Cardiac fibroblast (primary cell): ENCODE measurements at places on chromosomes 7 and 10.

GRCh38 chr10:7941576-7941975 lies 112.9 kb upstream of the GATA3 start:
- no peak for DNase-seq

DNA sequence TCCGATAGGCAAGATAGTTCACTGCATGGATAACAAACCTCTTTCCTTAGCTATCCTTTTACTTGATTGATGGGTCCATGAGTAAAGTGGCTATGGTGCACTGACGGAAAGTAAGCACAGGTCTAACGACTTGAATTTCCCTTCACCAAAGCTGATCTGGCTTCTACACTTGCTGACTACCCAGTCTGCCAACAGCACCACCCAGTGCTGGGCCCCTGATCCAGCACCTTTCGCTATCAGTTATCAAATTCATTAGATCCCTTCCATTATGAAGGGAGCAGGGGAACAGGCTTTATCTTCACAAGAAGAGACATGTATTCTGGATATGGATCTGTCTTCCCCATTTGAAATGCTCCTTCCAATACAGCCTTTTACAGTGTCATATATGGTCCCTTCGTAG lies 855.9 kb downstream of the GRID1 start:
- DNase-seq = no peak

DNA sequence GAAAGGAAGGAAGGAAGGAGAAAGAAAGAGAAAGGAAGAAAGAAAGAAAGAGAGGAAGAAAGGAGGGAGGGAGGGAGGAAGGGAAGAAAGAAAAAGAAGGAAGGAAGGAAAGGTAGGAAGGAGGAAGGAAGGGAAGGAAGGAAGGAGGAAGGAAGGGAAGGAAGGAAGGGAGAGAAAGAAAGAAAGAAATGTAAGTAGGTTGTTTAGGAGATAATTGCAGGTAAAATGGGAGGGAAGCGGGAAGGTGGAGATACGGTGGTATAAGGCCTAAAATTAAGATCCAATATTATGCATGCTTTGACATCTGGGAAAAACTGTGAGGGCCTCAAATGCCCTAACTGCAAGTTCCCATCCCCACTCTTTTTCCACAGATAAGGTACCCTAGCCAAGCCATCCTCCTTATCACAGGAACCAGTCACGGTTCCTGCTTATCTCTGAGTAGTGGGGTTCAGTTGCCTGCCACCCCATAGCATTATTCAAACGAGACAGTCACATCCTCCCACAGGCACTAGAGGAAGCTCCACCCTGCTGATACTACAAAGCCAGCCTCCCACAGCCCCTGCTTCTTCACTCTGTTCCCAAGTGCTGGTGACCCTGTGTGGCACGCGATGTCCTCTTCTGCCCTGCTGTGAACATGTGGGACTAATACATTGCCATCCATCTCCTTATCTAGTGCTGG lies 28.7 kb downstream of the ST8SIA6 start:
- no peak for DNase-seq

DNA sequence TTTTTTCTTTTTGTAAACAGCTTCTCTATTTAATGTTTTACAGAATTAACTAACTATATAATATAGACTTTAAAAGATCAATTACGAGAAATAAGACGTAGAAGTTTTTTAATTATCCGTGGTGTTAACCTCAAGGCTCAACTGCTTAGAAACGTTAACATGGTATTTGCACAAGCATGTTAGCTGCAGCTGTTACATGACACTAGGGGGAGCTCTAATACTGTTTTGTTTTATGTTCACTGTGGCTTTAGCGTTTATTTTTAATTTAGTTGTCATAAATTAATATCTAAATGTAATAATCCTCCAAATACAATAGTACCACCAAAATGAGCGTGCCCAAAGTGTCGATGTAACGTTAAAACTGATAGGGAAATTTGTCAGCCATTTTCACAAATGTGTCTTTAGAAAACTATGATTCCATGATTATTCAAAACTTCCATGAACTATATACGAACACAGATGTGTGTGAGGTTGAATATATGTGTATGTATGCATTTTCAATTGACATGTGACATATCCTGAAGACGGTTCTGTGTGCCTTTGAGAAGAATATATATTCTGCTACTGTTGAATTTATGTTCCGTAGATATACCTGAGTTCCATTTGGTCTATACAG lies 828.8 kb upstream of the MBL2 start:
- peak; percentile 56 for DNase-seq

GRCh38 chr7:105261689-105262088 lies 127.0 kb downstream of the SRPK2 start:
- no peak for DNase-seq

DNA sequence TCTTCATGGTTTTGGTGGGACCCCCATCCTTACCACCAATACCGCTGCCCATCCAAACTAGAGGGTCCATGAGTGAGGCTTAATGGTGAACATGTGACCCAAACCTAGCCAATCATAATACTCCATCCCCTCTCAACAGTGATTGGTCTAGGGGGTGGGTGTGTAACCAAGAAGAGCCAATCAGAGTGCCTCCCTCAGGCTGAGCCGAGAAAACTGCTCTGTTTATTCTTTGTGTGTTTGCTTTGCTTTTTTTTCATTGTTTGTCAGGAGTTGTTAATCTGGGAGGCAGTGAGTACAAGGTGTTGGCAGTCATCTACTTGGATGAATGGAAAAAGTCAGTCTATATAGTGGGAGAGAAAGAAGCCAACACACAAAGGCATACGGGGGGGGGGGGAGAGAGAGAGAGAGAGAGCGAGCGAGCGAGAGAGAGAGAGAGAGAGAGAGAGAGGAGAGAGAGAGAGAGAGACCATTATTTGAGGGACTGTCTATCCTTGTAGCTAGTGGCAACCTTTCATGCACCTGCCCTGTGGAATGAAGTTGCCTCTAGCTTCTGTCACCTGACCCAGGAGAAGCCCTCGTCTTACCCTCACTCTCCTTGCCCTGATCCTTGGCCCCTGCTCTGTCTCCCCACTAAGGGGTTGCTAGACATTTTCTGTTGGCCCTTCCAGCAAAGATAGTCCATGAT lies 441.7 kb downstream of the TYW1 start:
- no peak for DNase-seq

- DNase-seq = no peak
Observed at GRCh38 chr10:66006411-66006810, 919.4 kb upstream of the LRRTM3 start.

GRCh38 chr7:30642789-30643188 lies 39.5 kb downstream of the CRHR2 start:
- no peak for DNase-seq

GRCh38 chr7:131111792-131112191 lies 215.9 kb upstream of the MKLN1 start:
- DNase-seq = no peak

GRCh38 chr7:82615527-82615926 lies 171.9 kb upstream of the CACNA2D1 start:
- no peak for DNase-seq

DNA sequence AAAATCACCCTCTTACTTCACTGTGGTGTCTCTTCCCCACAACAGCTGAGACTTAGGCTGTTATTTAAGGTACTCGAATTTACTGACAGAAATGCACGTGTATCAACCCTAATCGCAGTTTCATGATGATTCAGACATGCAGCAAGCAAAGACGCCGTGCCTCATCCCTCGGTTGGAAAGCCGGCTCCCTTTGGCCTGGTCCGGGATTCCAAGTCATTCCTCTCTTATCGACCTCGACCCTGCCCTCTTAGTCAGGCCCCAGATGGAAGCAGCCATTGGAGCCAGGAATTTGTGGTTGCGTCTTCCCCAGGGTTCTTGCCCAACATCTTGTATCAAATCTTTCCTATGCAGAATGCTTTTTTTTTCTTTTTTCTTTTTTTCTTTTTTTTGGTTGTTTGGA lies 229.5 kb downstream of the GATA3 start:
- DNase-seq = peak; percentile 54

GRCh38 chr10:14261336-14261735 lies 69.4 kb downstream of the FRMD4A start:
- no peak for DNase-seq

DNA sequence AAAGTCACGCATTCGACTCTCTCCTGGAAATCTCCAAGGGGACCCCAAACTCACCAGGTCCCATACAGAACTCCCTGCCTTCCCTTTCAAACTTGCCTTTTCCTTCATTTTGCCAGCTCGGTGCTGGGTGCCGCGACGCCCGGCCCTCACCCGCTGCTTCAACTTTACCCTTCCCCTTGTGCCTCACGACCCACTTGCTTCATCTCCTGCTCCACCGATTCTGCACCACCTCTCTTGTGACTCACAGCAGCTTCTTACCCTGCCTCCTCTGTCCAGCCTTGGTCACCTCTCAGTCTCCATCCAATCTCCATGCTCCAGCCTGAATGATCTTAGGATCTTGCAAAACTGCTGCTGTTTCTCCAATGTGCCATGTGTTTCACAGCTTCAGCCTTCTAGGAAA lies 59.9 kb downstream of the PRKCQ start:
- DNase-seq = no peak

DNA sequence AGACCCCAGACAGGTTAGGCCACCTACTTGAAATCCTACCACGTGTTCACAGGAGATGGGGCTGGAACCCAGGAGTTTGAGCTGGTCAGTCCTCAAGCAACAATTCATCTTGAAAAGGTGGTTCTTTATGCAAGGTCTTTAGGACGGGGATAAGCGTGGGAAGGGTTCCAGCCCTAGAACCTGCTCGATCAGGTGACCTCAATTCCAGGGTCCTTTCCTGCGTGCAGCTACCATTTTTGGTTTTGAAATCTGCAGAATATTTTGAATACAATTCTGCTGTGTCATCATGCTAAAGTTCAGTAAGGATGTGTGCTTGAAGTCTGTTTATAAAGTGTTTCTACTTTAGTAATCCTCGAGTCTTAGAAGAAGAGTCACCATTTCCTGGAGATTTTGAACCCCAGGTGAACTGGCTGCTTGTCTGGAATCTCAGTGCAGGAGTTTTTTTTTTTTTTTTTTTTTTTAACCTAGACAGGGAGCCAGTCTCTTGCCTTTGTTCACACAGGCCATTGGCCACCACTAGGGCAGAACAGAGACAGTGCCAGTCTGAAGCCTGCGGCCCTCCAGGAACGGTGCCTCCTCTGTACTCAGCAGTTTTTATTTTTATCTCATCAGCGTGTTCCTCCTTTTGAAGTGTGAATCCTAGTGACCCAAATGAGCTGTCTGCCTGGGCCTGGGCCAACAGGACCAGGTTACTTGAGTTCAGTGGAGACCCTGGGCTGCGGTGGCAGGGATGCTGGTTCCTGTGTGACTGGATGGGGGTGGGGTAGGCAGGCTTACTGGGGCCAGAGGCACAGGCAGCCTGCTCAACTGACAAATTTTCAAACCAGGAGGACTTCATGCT lies 54.6 kb downstream of the EEPD1 start:
- DNase-seq = peak; percentile 81

- no peak for DNase-seq
Observed at GRCh38 chr10:84375881-84376280, 47.5 kb downstream of the CCSER2 start.

DNA sequence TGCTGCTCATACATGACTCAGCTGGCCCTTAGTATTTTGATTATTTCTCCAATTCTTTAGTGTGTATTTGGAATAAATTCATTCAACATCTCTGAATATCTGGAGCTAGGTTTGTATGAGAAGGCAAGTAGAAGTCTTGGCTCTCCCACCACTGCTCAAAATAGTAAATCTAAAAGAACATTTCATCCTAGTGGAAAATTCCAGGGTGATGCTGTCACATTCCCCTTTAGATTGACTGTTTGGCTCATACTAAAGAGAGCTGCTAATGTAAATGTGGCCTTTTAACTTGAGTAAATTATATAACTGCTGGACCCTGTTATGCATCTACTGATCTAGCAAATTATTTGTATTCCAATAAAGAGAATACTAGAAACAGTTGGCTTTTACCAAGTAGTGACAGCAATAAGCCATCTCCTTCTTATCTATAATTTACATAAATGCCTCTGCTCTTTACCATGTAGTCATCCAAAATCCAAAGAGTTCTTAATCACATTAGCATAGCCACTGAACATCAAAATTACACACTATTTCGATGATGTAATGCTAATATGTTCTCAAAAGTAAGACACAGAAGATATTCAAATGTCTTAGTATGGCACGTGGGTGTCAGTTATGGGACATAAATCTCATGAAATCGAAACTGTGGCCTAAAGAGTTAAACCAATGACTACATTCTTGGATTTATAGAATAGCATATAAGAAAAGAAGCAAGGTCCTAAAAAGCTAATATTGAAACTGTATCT lies 86.9 kb upstream of the KCND2 start:
- peak; percentile 30 for DNase-seq

DNA sequence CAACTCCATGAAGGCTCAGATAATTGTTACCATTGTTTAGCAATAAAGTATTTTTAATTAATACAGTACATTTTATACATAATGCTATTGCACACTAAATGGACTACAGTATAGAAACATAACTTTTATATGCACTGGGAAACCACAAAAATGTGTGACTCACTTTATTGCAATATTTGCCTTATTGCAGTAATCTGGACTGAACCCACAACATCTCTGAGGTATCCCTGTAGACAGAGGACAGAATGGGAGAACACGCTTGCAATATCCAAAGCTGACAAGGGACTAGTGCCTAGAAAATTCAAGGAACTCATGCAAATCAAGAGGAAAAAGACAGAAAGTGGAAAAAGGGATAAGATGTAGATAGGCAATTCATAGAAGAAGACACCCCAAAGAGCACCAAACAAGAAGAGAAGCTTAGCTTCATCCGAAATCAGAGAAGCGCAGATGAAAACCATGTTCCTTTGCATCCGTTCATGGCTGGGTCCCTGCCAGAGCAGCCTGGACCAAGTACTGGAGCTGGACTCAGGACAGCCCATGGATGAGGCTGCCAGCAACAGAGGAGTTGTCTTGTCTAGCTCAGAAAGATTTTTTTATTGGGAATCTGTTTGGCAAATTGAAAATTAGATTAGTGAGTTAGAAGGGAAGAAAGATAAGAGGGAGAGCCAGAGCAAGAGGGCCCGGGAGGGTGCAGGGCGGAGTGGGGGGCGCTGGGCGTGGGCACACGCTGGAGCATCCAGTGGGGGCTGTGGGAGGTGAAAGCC lies 16.0 kb upstream of the GALNTL5 start:
- peak; percentile 81 for DNase-seq

DNA sequence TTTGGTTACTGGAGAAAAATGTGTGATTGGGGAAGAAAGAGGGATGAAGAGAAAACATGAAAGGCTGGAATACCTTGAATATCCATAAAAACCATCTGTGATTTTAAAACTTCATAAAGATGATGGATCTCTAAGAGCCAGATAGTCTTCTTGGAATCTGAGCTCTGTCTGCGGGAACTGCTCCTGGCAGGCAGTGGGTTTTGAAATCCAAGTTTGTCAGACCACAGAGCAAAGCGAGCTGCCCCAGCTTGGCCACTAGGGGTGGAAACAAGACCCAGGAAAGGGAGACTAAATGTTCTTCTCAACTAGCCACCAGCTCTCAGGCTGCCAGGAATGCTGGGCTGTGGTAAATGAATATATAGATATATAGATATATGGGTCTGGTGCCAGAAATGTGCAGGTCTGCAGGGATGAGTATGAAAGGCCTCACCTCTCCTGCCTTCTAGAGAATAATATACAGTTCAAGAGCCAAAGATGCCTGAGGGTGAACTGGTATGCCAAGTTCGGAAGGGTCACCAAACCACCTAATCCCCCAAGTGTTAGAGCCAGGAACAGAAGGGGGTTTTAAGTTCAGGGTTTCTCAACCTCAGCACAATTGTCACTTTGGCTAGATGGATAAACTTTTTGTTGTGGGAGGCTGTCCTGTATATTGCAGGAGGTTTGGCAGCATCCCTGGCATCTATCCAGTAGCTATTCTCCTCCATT lies 208.8 kb downstream of the KCNMA1 start:
- peak; percentile 78 for DNase-seq

- DNase-seq = no peak
Observed at GRCh38 chr7:7354674-7355073, 172.3 kb downstream of the C1GALT1 start.
